ENCODE measurements at places on chromosomes 7 and 10. TPM values are rescaled to one million over a fixed set of nuclear protein-coding genes. Genes with fewer than 3 reads are reported as not detected.

GARS1 gene
- 132 TPM for total RNA-seq

TMEM196 gene
- total RNA-seq: not detected

EPO gene
- total RNA-seq: not detected

GTF2IRD1 gene
- 14.4 TPM for total RNA-seq

HSPA12A gene
- total RNA-seq: 7.4 TPM

PRSS58 gene
- not detected for total RNA-seq

DNA sequence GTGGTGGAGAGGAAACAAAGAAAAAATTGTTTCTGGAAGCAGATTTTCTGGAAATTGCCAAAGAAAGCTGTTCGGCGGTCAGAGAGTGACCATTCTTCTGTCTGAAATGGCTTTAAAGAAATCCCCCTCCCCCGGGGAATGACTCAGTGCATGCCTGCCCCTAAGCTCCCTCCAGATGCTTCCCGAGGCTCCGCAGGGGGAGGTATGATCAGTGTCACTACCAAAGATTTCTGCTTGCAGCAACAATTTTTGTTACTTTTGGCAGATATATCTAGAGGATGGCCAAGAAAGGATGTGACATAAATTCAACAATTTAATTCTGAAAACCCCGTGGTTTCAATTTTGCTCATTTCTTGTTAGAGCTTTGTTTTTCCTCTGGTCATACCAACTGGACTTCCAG is 163.9 kb downstream of the JCAD start:
- DNase-seq: peak; percentile 77

DNA sequence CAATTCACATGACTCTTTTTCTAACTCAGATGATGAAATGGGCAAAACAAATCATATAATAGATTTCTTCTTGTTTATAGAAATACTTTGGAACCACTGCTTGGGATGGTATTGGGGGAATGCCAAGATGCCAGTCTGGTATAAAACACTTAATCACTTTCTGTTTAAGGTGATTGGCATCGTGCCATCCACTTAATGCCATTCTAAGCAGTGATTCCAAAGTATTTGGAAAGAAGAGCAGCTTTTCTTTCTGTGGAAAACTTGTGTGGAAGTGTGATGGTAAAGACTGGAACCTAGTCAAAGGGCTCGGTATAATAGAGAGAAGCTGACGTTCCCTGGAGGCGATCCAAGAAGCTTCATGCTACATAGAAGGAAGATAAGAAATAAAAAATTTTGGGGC is 120.6 kb downstream of the TMEM26 start:
- peak; percentile 24 for DNase-seq

GRCh38 chr10:73404690-73405089 is 9.2 kb downstream of the ANXA7 start:
- DNase-seq: no peak

All from lung (tissue), 17 donors.